ENCODE measurements at places on chromosomes 1 and 21.
A peak's percentile ranks its signal among the peaks of the same experiment; 100 is the strongest.

- no peak overlapping the region for H3K27ac ChIP-seq
- H3K36me3 ChIP-seq, result no peaks in the 10 kb centered on the region
- H3K4me1 ChIP-seq, result no peaks in the 10 kb centered on the region
- H3K4me3 ChIP-seq, result peak overlapping the region; percentile 17
These were observed 61.6 kb downstream of the PTGS2 start for GRCh38 chr1:186618401-186619170.

- H3K36me3 ChIP-seq, result no peaks in the 10 kb centered on the region
- no peak overlapping the region for H3K4me3 ChIP-seq
- no peak overlapping the region for H3K27ac ChIP-seq
- DNase-seq, result no peak
- no peaks in the 10 kb centered on the region for H3K4me1 ChIP-seq
These were observed 6.2 kb downstream of the COL6A2 start for GRCh38 chr21:46104104-46104503.

GRCh38 chr1:242826701-242827336 lies 302.3 kb upstream of the PLD5 start:
- no peaks in the 10 kb centered on the region for H3K27me3 ChIP-seq
- H3K36me3 ChIP-seq, result no peaks in the 10 kb centered on the region
- H3K4me1 ChIP-seq, result no peaks in the 10 kb centered on the region
- no peak overlapping the region for H3K4me3 ChIP-seq

- no peaks in the 10 kb centered on the region for H3K27me3 ChIP-seq
- H3K36me3 ChIP-seq, result no peaks in the 10 kb centered on the region
- H3K27ac ChIP-seq, result no peak overlapping the region
- H3K4me1 ChIP-seq, result no peaks in the 10 kb centered on the region
- no peak overlapping the region for H3K4me3 ChIP-seq
These were observed 409.1 kb downstream of the SETD4 start for GRCh38 chr21:35651196-35651595.

DNA sequence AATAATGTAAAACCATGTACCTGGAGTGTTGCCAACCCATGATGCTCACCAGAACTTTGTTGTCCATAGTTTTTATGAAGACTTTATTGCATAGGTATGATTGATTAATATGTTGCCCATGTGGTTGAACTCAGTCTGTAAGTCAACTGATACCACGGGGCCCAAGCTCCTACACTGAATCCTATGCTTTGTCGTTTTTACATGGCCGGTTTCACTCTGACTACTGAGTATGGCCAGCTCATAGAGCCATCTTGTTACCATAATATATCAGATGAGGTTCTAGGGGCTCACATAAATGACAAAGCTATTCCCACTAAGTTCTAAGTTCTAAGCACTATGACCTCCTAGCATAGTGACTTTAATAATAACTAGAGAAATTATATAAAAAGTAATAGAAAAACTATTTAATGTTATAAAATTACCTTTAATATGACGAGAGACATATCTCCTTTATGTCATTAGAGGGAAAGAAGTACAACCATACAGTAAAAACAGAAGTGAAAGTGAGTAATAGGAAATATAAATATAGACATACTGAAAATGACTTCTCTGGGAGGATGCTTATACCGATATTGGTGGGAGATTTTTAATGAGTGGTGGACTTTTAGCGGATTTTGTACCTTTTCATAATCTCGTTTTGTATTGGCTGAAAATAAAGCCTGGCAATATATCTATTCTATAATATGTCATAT lies 983.4 kb upstream of the PRMT6 start:
- no peaks in the 10 kb centered on the region for H3K27me3 ChIP-seq
- DNase-seq, result no peak
- no peaks in the 10 kb centered on the region for H3K36me3 ChIP-seq

GRCh38 chr1:200478239-200478623 lies 68.4 kb upstream of the ZNF281 start:
- H3K27me3 ChIP-seq, result no peaks in the 10 kb centered on the region
- H3K4me3 ChIP-seq, result peak overlapping the region; percentile 47
- peaks cover 42% of the 10 kb centered on the region for H3K4me1 ChIP-seq
- peak overlapping the region; percentile 82 for H3K27ac ChIP-seq
- H3K36me3 ChIP-seq, result no peaks in the 10 kb centered on the region

- no peak overlapping the region for H3K4me3 ChIP-seq
- H3K36me3 ChIP-seq, result no peaks in the 10 kb centered on the region
- H3K27ac ChIP-seq, result no peak overlapping the region
- no peaks in the 10 kb centered on the region for H3K27me3 ChIP-seq
- no peaks in the 10 kb centered on the region for H3K4me1 ChIP-seq
These were observed 50.5 kb upstream of the IL12RB2 start for GRCh38 chr1:67257173-67257535.

DNA sequence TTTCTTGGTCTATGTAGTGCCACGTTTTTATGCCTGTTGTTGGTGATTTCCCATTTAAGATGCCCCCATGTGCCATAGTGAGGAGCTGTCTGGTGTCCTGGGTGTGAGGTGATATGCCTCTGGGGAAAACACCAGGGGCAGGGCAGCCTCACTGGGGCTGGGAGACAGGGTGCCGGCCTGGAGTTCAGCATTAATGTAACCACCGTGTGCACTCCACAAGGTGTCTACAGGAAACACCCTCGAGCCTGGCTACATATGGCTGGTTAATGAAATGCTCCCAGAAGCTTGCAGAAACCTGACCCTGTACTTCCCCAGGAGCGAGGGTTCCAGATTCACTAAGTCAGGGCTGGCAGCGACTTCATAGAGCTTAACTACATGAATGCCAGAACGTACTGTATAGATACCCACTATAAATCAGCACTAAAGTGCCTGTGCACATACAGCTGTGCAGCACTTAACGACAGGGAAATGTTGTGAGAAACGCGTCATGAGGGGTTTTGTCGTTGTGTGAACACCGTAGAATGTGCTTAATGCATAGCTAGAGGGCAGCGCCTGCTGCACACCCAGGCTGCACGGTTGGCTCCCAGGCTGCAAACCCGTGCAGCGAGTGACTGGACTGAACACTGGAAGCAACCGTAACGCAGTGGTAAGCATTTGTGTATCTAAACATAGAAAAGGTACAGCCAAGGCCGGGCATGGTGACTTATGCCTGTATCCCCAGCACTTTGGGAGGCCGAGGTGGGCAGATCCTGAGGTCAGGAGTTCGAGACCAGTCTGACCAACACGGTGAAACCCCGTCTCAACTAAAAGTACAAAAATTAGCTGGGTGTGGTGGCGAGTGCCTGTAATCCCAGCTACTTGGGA lies 10.4 kb downstream of the TFF2 start:
- DNase-seq, result no peak
- no peaks in the 10 kb centered on the region for H3K4me1 ChIP-seq
- no peaks in the 10 kb centered on the region for H3K27me3 ChIP-seq

- no peak overlapping the region for H3K27ac ChIP-seq
- no peaks in the 10 kb centered on the region for H3K36me3 ChIP-seq
- peaks cover 8% of the 10 kb centered on the region for H3K27me3 ChIP-seq
- DNase-seq, result no peak
- no peak overlapping the region for H3K4me3 ChIP-seq
- H3K4me1 ChIP-seq, result no peaks in the 10 kb centered on the region
These were observed 17.0 kb upstream of the STUM start for GRCh38 chr1:226531360-226532093.

- no peak overlapping the region for H3K4me3 ChIP-seq
- H3K36me3 ChIP-seq, result peaks cover 16% of the 10 kb centered on the region
- no peak overlapping the region for H3K27ac ChIP-seq
- no peaks in the 10 kb centered on the region for H3K27me3 ChIP-seq
These were observed 33.4 kb downstream of the CAPN2 start for GRCh38 chr1:223745731-223746130.

- no peaks in the 10 kb centered on the region for H3K36me3 ChIP-seq
- H3K27me3 ChIP-seq, result no peaks in the 10 kb centered on the region
- 0 out of 2 replicates have a peak, but pooled peaks cover 2% of the 10 kb centered on the region for H3K4me1 ChIP-seq
- H3K27ac ChIP-seq, result peak overlapping the region; percentile 75
- no peak for DNase-seq
- peak overlapping the region; percentile 58 for H3K4me3 ChIP-seq
These were observed 595 bp downstream of the IL10RB start for GRCh38 chr21:33266789-33267135.

DNA sequence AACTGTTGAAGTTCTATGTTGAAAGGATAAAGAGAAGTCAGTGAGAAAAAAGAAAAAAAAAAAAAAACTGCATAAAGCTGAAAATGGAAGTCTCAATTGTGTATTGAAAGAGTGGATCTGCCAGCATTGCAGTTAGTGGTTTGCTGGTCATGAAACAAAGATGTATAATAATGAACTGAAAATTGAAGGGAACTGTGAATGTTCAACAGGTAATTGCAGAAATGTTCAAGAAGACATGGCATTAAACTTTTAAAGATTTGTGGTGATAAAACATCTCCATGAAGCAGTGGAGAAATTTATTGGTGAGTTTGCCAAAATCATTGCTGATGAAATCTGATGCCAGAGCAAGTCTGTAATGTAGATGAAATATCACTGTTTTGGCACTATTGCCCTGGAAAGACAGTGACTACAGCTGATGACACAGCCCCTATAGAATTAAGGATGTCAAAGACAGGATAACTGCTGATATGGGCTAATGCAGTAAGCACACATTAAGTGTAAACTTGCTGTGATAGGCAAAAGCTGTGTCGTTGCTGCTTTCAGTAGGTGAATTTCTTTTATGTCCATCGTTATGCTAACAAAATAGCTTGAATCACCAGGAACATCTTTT lies 71.0 kb downstream of the RD3 start:
- H3K27ac ChIP-seq, result no peak overlapping the region
- DNase-seq, result no peak
- H3K4me1 ChIP-seq, result peaks cover 10% of the 10 kb centered on the region
- no peaks in the 10 kb centered on the region for H3K36me3 ChIP-seq

DNA sequence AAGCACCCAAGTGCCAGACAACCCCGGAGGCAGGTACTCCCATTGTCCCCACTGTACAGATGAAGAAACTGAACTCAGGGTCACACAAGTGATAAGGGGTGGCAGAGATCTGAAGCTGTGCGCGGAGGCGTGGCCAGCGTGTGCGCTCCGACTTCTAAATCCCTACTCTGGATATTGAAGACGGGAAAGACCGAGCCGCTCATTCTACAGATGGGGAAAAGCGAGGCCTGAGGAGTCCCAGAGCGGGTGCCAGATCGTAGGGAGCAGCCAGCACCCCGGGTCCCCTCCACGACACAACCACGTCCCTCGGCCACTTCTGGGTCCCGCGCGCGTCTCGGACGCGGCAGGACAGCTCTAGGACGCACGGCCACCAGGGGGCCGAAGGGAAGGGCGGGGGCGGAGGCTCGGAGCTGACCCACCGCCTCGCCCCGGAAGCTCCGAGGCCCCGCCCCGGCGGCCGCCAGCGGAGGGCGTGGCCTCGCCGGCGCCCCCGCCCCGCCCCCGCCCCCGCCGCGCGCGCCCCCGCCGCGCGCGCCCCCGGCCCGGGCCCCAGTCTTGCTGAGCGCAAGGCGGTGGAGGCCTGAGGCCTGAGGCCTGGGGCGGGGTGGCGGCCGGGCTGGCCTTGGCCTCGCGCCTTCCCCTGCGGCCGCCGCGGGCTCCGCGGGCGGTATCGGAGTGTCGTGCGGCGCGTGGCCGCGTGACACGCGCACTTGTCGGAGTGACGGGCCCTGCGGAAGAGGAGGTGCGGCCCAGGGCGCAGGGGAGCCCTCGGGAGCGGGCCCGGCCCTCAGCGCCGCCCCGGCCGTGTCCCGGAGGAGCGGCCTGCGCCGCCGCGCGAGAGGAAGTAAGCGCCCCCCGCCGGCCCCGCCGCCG lies at the start of gene H6PD:
TSS of gene H6PD (plus strand) at position 552 of the 873 bp plus-strand sequence. CDS start 10,161 bp downstream, outside the sequence.
- DNase-seq, result peak; percentile 33
- peak within 1 kb of the TSS; percentile 99 for H3K27ac ChIP-seq
- no peaks in the 10 kb centered on the region for H3K27me3 ChIP-seq
- H3K36me3 ChIP-seq, result peaks cover 3% of the 10 kb centered on the region
- peaks cover 13% of the 10 kb centered on the region for H3K4me1 ChIP-seq

DNA sequence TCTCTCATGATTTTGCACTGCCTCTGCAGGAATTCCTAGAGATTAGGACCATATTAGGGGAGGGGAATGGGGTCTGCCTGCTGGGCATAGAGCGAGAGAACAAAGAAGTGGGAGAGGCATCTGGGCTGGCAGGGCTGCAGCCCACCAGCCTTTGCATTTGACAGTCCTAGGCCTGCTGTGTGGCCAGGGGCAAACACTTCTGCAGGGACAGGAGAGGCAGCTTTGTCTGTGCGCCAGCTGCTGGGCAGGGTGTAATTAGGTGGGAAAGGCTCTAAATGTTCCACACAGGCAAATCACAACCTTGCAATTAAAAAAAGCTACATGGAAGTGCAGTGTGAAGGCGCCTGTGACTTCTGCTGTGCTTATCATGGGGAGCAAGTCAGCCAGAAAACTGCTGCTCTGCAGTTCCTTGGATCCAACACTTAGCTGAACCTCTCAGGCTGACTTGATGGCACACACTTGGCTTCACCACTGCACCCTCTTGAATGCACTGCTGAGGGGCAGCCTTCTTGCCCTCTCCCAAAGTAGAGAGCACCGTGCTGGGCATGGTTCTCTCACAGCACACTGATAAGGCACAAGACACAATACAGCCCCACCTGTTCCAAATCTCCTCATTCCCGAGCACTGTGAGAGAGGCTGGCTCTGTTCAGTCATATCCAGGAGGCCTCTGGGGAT lies 73.6 kb upstream of the TLR5 start:
- no peaks in the 10 kb centered on the region for H3K4me1 ChIP-seq
- no peaks in the 10 kb centered on the region for H3K36me3 ChIP-seq
- no peak for DNase-seq
- no peaks in the 10 kb centered on the region for H3K27me3 ChIP-seq

DNA sequence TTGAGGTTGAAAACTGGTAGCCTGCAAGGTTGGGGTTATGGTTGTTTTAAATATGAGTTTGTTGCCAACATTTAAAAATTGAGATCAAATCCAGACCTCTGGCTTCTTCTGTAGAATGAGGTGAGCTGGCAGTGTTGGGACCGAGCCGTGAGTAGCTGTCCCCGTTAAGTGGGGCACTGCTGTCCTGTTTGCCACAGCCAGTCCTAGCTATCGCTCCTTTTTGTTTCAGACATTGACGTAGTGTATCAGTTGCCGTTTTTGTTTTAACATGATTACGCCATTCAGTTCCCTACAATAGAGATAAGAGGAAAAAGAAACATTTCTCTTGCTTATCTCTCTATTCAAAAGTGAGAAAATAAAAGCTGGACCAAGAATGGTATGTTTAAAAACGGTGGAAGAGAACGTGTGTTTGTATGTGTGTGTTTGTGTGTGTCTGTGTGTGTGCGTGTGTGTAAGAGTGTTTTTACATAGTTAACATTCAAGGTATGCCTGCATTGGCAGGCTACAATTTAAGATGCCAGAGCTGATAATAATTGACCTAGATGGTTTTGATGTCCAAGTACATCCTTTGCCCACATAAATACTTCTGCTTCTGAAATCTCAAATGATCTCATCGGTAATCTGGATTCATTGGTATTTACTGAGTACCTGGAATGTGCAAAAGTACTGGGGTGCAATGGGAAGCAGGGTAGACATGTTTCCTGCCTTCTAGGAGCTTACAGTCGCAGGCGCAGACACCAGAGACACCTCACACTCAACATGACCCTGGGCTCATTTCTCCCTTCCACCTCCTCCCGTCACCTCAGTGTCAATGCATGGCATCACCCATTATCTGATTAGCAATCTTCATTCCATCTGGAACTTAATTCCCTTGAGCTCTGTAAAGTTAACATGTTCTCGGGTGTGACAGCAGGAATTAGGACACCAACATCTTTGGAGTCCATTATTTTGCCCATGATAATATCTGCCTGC lies 65.8 kb downstream of the HUNK start:
- H3K36me3 ChIP-seq, result no peaks in the 10 kb centered on the region
- no peaks in the 10 kb centered on the region for H3K4me1 ChIP-seq
- no peak overlapping the region for H3K4me3 ChIP-seq
- H3K27ac ChIP-seq, result no peak overlapping the region

Data from Panc1 (cell line).